Stimulated activated CD8-positive, alpha-beta memory T cell treated with anti-CD3 and anti-CD28 coated beads, Interleukin-2, amount 100 ng/mL, for 1 hour (primary cell): ENCODE measurements at places on chromosomes 3 and 15.

- no peak for DNase-seq
These were observed 269.2 kb upstream of the CNTN3 start for GRCh38 chr3:74883690-74884089.

GRCh38 chr3:32349184-32349583 lies 42.5 kb upstream of the CMTM7 start:
- no peak for DNase-seq

GRCh38 chr3:150736316-150736719 lies 26.7 kb downstream of the SIAH2 start:
- no peak for DNase-seq

GRCh38 chr3:14126887-14127505 lies 2.1 kb downstream of the TMEM43 start:
- no peak for DNase-seq

DNA sequence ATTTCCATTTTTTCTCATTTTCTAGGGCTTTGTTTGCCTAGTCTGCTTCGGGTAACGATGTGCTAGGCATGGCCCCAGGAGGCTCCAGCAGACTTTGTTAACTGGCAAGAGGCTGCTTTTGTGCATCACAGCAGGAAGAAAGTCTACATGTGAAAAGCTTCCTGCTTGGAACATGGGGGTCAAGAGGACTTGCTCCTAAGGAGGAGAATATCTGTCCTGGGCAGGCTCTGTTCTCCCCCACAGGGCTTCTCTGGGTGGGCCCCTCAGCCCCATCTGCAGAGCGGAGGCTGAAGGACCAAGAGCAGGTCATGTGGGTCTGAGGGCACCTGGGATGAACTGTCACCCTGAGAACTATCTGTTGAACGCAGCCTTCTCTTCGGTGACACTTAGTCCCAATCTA lies 94.7 kb downstream of the CCNL1 start:
- no peak for DNase-seq

- no peak for DNase-seq
These were observed 317.5 kb upstream of the SLCO3A1 start for GRCh38 chr15:91535856-91536500.

GRCh38 chr3:126699011-126699410 lies 5.0 kb upstream of the CHCHD6 start:
- DNase-seq, result no peak

- DNase-seq, result no peak
These were observed 127.1 kb downstream of the SV2B start for GRCh38 chr15:91227117-91227516.

DNA sequence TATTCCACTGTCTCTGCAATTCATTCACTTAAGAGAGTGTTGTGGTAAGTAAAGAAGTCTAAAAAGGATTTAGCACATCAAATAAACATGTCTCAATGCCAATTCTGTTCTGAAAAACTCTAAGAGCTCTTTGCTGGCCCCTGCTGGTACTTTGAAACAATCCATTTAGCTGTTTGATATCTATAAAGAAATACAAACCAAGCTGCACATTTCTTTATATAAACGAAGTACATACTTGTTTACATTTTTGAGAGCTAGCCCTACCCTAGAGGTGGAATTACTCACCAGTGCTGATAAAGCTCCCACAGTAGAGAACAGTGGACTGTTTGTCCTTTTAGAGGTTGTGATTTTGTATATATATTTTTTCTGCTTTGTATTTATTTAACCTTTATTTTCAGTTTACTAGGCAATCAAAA lies 75.5 kb downstream of the NEDD4 start:
- no peak for DNase-seq

DNA sequence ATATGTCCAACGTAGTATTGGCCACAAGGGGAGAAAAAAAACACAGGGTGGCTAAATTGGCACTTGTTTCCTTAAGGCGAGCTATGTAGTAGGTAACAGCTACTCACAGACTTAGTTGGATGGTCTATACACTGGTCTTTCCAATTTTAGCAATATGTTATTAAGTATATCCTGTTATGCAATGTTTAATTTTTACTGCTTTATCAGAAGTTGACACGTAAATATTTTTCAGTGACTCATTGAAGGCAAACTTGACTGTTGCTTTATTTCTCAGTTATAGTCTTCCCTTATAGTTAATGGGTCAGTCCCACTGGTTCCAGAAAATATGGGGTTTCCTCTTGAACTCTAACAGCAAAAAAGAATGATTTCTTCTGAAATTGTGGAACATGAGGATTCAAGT lies 46.5 kb downstream of the ADPGK start:
- no peak for DNase-seq

DNA sequence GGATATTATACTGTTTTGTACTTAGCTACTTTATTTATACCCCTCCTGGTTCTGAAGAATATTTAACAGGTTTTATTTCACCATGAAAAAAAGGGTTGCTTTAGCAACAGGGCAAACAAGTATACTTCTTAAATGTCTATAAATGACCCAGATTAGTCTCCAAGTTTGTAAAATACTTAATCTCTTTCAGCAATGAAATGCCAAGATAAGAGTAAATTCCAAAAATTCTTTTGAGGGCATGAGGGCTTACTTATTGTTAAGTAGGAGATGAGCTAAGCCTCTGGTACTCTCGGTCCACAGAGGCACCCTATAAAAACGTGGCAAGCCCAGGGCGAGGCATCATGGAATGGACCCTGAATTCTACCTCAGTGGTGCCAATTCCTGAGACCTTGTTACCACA lies 264.8 kb upstream of the NSMCE3 start:
- no peak for DNase-seq

GRCh38 chr3:127630811-127631714 lies 2.1 kb downstream of the PODXL2 start:
- DNase-seq, result no peak

DNA sequence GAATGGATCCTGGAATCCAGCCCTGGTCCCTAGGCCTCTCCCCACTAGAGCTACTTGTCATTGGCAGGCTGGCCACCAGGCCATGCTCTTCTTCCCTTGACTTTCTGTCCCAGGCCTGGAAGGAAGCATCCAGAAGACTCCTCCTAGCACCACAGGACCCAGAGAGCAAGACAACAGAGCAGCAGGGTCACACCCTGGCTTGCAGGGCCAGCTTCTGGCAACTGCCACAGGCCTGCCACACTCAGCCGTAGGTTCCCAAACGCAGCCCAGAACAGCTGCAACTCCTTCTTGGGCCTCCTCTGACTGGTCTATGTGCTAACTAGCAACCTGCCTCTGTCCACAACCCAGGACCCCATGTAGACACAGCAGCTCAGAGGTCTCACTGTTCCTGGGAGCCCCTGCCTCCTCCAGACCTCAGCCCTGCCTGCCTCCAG lies 36.8 kb upstream of the RPL32 start:
- DNase-seq, result no peak

- DNase-seq, result no peak
These were observed 19.0 kb downstream of the MESD start for GRCh38 chr15:80970658-80971057.

DNA sequence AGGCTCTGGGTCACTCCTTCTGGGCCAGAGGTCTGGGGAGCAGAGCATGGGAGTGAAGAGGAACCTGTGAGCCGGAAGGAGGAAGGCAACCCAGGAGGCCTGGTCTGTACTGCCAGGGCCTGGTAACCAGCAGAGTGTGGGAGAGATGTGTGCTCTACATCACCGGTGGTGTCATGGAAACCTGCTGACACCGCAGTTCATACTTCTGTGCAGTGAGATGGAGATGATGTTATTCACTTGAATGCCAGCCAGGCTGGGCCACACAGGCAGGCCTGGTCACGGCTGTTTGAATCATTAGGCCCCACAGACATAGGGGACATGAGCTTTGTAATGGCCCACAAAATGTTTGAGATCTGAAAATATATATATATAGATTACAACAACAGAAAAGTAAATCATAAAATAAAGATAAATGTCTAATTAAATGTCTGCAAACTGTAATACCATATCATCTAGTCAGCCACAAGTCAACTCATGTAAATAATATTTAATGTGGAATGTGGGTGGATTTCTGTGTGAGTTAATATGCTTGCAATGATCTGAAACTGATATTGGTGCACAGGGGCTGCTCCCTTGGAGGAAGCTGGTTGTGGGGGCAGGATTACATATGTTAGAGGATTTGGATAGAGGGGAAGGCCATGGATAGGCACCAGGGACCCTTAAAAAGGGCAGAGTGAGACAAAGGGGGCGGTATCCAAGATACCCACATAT lies 108.5 kb upstream of the PFN2 start:
- DNase-seq, result no peak

GRCh38 chr3:126245811-126246727 lies 65.7 kb upstream of the ALDH1L1 start:
- no peak for DNase-seq

DNA sequence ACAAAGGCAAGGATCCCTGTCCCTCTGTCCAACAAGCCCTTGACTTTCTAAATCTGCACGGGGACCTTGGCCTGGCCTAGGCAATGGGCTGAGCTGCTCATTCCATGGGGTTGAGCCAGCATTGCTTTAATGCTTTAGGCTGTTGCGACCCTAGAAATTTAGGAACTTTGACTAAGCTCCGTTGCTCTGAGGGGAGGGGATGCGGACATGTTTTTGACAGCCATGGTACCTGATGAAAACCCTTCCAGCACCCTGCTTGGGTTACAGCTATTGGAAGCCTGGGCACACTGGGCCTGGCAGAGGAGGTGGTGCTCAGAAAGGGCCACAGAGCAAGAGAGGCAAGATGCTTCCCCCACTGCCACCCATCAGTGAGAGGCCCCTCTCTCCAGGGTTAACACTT lies 37.1 kb downstream of the SYNM start:
- no peak for DNase-seq

GRCh38 chr3:32325927-32326326 lies 65.7 kb upstream of the CMTM7 start:
- DNase-seq, result no peak

GRCh38 chr3:15527031-15527459 lies 5.5 kb upstream of the COLQ start:
- DNase-seq, result no peak

DNA sequence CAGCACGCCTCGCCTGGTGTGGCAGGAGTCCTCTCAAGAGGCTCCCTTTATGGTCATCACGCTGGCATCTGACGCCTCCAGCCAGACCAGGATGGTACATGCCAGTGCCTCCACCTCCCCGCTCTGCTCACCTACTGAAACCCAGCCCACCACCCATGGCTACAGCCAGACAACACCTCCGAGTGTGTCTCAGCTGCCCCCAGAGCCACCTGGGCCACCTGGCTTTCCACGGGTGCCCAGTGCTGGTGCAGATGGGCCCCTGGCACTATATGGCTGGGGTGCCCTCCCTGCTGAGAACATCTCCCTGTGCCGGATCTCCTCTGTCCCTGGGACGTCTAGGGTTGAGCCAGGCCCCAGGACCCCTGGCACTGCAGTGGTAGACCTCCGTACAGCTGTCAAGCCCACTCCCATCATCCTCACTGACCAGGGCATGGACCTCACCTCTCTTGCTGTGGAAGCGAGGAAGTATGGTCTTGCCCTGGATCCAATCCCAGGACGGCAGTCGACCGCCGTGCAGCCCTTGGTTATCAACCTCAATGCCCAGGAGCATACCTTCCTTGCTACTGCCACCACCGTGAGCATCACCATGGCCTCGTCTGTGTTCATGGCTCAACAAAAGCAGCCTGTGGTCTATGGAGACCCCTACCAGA lies 19.9 kb upstream of the APEH start:
- DNase-seq, result no peak

- no peak for DNase-seq
These were observed 17.9 kb upstream of the SLC2A2 start for GRCh38 chr3:171044384-171044783.

- no peak for DNase-seq
These were observed 28.9 kb upstream of the PTX3 start for GRCh38 chr3:157407769-157408168.

- no peak for DNase-seq
These were observed 259.2 kb upstream of the TLE3 start for GRCh38 chr15:70356919-70357318.

DNA sequence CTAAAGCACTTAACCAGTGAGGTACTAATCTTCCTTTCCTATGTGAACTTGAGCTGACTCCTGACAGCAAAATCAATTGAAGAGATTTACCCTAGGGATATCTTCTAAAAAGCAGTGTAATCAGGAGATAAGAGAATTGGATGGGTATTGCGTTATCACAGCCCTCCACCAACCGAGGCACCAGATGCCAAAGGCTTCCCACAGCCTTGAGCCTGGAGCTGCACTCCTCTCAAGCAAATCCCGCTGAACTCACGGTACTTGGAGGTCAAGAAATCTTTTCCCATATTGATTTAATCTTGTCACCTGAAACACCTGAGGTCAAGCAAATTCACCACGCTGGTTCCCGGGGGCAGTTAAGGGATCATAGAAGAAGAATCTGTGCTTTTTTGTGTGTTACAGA lies 346.8 kb downstream of the TBL1XR1 start:
- DNase-seq, result no peak

DNA sequence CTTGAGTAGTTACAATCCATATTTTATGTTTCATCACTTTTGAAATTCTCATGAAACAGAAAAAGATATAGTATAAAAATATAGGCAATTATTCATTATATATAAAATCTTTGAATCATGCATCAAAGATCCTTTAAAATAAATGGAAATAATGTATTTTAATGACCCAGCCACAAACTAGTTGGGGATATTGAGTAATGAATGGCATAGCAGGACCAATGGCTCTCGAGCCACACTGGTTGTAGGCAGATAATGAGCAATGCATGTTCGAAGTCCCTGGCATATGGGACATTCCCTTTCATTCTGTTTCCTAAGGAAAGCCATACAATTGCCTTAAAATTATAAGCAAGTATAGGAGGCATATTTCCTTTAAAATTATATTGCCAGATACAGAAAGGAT lies 107.4 kb upstream of the IL12A start:
- DNase-seq, result no peak

GRCh38 chr15:32098033-32098432 lies 67.7 kb downstream of the CHRNA7 start:
- DNase-seq, result no peak
